NCI-H446 treated with DMSO at 0.1 percent for 48 hours (cell line): ENCODE measurements at places on chromosomes 2 and 18.

- DNase-seq: peak; percentile 97
These were observed 27.2 kb downstream of the EIF2AK3 start for GRCh38 chr2:88600038-88600465.

- no peak for DNase-seq
These were observed 73.0 kb upstream of the ARL4C start for GRCh38 chr2:234569776-234570430.

DNA sequence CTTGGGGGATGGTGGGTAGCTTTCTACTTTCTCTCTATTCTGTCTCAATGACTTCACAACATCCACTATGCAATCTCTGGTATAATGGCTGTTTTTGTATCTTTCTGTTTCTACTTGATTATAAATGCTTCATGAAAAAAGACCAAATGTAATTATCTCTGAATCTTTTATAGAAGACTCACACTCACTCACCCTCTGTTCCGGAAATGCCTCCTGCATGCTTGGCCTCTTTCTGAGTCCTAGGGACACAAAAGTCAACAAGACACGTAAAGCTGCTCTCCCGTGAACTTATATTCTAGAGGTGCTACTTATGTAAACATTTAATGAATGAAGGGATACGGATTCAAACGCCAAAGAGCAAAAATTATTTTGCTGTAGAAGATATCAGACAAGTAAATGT lies 502.2 kb upstream of the SOX11 start:
- no peak for DNase-seq

- no peak for DNase-seq
These were observed 12.9 kb downstream of the ID2 start for GRCh38 chr2:8694737-8695136.

GRCh38 chr2:104547221-104547620 lies 306.7 kb upstream of the POU3F3 start:
- DNase-seq: no peak

DNA sequence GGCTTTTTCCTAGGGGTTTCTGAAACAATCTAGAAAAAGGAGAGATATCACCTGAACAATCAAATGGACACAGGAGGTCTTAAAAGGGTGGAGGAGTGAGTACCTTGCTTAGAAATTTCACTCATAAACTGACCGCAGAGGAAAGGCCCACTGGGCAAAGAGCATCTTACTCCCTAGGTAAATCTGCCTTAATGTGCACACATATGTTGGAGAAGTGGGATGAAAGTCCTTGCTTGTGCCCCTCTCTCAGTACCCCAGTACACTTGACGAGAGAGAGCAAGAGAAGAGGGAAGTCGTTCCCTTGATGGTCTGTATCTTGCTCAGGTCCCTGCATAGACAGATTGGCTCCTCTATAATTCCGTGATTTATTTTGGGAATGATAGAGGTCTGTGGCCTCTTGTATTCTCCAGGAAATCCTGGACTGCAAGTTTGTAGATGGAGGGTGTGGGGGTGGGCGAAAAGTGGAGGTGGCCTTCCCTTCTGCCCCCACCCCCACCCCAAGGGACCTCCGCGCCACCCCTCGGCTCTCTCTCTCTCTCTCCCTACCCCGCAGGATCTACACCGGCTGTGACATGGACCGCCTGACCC lies 6.8 kb downstream of the TBR1 start:
- no peak for DNase-seq

DNA sequence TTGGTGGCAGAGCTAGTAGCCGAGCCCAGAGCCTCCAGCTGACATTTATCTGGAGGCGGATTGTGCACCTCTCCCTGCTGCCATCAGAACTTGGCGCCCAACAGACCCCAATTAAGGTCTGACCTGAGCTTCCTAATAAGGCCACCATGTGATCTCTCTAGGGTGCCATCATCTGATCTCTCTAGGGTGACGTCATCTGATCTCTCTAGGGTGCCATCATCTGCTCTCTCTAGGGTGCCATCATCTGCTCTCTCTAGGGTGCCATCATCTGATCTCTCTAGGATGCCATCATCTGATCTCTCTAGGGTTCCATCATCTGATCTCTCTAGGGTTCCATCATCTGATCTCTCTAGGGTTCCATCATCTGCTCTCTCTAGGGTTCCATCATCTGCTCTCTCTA lies 6.2 kb downstream of the KCNF1 start:
- no peak for DNase-seq

DNA sequence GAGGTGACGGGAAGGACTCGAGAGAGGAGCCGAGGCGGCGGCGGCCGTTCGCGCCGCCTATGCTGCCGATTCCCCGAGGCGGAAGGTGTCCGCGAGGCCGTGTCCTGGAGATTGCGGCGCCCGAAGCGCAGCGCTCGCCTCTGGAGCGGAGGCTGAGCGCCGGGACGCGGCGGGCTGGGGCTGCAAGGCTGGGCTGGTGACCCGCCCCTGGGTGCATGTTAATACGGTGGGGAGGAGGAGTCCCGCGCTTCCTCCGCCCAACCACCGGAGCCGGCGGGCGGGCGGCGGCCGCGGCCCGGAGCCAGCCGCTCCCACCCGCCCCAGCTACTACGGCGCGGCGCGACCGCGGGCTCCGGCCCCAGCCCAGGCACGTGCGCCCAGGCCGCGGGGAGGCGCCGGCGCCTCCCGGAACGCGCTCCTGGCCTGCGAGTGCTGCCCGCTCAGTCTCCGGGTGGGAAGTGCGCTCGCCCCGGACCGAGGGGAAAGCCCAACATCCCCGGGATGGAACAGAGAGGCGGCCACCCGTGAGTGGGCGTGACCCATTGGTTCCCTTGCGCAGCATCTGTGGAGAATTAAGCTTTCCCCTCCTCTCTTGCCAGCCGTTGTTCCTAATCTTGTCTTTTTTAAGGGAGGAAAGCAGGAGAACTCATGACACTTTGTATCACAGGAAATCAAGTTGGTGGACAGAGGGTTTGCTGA lies at the start of gene DLGAP1:
Gene DLGAP1, minus strand, starts transcription at position 195 of the 699 bp plus-strand sequence.
- DNase-seq: peak; percentile 73

DNA sequence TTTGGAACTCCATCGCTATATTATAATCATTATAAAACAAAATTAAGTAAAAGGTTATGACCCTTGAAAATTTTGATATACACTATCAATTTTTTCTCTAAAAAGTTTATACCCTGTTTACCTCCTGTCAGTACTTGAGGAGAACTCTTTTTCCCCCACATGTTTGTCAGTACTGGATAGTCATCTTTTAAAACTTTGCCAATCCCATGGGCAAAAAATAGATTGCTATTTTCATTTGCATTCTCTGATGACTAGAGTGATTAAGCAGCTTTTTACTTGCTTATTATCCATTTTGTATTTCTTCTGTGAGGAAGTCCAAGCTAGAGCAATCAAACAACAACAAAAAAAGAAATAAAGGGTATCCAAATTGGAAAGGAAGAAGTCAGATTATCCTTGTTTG lies 76.4 kb downstream of the DGKD start:
- no peak for DNase-seq

DNA sequence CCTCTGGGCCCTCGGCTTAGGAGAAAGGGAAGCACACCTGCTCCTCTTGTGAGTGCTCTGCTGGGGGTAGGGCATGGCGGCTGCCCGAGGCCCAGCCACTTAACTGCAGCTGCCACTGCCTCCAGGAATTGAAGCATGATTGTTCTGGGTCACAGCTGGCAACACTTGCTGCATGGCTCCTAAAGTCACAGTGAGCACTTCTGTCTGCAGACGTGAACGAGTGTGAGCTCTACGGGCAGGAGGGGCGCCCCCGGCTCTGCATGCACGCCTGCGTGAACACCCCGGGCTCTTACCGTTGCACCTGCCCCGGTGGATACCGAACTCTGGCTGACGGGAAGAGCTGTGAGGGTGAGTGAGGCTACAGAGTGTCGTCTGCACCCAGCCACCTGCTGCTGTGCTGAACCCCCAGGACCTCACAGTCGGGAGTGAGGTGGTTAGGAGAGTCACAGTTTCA lies 44.4 kb downstream of the FBLN7 start:
- DNase-seq: no peak

DNA sequence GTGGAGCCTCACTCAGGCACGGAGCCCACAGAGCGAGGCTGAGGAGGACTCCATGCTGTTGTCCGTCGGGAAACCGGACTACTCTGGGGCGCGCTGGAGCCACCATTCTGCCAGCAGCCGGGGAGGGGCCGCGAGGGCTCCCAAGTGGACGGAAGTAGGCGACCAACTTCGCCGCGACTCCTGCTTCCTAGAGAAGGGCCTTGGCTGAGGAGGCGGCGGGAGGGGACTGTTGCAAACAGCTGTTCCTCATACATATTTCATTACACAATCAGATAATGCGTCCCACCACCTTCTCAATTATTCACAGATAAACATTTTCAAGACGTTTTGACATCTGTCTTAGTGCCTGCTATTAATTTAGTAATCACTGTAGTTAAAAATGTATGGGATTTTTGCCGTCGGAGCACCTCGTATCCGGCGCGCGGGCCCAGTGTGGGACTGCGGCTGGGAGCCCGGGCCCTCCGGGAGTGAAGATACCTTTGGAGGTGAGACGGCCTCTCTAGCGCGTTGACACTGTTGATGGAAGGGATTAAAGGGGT lies 11.7 kb upstream of the SIX3 start:
- no peak for DNase-seq

GRCh38 chr2:232488721-232489300 lies 1.2 kb upstream of the ECEL1 start:
- DNase-seq: no peak

DNA sequence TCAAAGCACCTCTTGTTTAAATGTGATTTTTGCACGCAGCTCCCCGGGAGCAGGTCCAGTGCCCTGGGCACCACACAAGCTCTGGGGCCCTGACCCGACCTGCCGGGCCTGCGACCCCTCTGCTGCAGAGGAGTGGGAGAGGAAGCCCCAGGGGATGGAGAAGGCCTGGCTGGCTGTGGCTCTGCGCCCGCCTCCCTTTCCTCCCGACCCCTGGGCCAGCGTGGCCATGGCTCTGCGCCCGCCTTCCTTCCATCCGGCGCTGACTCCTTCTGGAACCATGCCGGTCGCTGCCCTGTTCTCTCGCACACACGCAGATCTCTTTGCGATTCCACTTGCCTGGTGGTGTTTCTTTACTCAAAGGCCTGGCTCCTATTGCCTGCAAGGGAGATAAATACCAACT lies 166.5 kb upstream of the SALL3 start:
- DNase-seq: no peak

- DNase-seq: no peak
These were observed 638.2 kb downstream of the FBXO15 start for GRCh38 chr18:73509460-73509859.
